ENCODE measurements at places on chromosomes 7 and 10.

DNA sequence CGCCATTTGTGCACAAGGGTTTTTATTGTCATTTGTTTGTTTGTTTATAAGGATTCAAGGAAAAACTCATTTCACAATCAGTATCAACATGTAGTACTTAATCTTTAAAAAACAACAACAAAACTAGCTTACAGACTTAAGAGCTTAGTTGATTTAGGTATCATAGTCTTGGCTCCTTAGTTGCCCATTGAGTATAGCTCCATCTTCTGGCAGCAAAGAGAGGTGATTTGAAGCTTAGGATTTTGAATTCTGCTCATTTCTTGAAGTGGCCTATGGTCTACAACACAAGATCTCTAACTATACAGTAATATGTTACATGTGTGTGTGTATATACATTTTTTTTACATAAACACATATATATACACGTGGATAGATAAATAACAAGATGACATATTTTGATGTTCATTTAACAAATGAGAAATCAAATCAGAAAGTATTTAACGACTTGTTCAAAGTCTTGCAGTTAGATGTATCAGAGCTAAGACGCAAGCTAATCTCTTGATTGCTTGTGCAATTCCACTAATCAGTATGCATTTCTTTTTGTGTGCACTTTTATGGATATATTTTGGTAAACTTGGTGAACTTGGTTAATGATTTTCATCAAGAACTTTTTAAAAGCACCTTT lies 307.3 kb downstream of the CAMK1D start:
- DNase-seq = no peak

- DNase-seq = no peak
Measured at GRCh38 chr7:158471716-158472115, 115.9 kb downstream of the PTPRN2 start.

GRCh38 chr7:130841416-130841815 lies 107.4 kb upstream of the KLF14 start:
- no peak for DNase-seq

- DNase-seq = no peak
Measured at GRCh38 chr10:34181553-34182300, 633.4 kb downstream of the PARD3 start.

- no peak for DNase-seq
Measured at GRCh38 chr7:51123322-51124019, 193.1 kb downstream of the COBL start.
